Right atrium auricular region (tissue), 2 donors: ENCODE measurements at places on chromosomes 4 and X.

DNA sequence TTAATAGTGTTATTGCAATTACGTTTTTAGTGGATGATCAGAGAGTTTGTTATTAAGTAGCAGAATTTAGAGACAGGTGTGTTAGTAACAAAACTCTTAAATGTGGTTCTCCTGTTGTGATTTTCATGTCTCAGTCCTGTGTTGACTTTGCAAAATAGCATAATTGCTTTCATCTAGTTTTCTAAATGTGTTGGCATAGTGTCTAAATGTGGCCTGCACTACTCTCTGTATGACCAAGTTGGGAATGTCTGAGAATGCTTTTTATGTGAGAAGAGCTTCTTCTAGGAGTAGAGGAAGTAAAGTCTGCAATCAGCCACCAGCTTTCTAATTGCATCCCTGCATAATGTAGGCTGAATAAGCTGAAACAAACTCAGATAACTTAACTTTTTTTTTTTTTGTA lies 158.6 kb upstream of the FAT1 start:
- DNase-seq: no peak

GRCh38 chrX:134718105-134718965 lies 60.1 kb upstream of the PLAC1 start:
- DNase-seq: no peak

GRCh38 chr4:141328560-141329173 lies 108.0 kb downstream of the ZNF330 start:
- DNase-seq: no peak

DNA sequence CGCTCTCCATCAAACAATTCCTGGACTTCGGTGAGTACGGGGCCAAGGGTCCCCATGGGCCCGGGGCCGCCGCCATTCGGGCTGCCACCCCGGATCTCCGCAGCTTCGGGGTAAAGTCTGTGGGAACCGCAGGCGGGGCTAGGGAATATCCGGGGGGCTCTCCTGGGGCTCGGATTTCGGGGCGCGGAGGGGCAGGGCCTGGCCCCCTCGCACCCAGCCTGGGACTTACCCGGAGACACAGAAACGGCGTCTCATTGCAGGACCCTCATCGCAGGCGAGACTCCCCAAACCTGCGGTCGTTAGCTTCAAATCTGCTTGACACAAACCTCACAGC lies 413 bp downstream of the PDK3 start:
- no peak for DNase-seq

GRCh38 chrX:100244681-100245080 lies 165.4 kb downstream of the PCDH19 start:
- DNase-seq: no peak

GRCh38 chr4:25859429-25860148 lies 3.2 kb downstream of the SEL1L3 start:
- DNase-seq: no peak

DNA sequence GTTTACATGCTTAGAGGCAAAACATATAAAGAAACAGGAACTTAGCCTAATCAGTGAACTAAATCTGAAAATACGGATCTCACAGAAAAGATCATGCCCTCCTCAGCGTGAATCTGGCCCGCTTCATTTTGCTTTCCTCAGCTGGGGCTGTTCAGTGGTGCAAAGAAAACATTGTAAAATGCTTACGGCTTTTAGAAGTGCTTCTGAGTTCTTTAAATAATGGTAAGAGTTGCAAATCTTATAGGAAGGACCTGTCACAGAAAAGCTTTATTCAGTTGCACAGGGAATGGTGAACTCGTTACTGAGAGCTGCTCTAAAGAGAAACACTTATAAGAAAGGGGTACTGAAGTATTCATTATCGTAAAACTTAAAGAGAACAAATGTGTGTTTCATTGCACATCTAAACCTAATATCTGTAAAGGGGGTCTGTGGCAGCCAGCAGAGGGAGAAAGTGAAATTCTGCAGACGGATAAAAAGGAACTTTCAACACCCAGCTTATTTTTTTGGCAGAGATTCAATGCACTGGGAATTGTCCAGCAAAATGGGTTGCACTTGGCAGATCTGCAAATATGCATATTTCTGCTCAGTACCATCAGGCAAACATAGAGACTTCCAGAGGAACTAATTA lies 139.2 kb upstream of the ANK2 start:
- no peak for DNase-seq

DNA sequence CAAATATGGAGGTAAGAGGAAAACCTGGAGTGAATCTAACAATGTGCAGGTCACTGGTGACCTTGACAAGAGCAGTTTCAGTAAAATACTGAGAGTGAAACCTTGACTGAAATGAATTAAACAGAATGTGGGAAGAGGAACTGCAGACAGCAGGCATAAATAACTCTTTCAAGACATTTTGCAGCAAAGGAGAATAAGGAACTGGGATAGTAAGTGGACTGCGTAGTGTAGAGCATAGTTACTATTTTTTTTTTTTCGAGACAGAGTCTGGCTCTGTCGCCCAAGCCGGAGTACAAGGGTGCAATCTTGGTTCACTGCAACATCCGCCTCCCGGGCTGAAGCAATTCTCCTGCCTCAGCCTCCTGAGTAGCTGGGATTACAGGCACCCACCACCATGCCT lies 24.0 kb downstream of the RBMX start:
- DNase-seq: no peak

GRCh38 chr4:95362906-95363558 lies 185.7 kb downstream of the UNC5C start:
- DNase-seq: no peak

- no peak for DNase-seq
Measured at GRCh38 chr4:140515423-140515822, 8.5 kb upstream of the ELMOD2 start.

GRCh38 chrX:118948270-118948669 lies 26.1 kb upstream of the LONRF3 start:
- no peak for DNase-seq

DNA sequence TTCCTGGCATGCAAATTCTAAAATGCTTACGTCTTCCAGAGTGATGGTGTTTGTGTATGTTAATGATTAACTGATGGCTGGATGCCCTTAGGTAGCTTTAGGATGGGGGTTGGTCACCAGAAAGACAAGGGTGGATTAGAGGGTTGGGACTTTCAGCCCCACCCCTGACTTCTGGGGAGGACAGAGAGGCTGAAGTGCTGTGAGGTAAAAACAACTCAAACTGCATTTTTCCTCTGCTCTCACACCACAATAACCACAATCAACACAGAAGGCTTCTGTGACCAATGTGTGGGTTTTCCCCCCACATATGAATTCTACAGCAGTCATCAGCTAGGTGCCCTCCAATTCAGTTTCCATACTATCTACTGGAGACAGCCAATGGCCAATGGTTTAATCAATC lies 18.7 kb upstream of the DDIT4L start:
- no peak for DNase-seq

GRCh38 chr4:146269228-146269653 lies 54.9 kb downstream of the REELD1 start:
- DNase-seq: no peak

DNA sequence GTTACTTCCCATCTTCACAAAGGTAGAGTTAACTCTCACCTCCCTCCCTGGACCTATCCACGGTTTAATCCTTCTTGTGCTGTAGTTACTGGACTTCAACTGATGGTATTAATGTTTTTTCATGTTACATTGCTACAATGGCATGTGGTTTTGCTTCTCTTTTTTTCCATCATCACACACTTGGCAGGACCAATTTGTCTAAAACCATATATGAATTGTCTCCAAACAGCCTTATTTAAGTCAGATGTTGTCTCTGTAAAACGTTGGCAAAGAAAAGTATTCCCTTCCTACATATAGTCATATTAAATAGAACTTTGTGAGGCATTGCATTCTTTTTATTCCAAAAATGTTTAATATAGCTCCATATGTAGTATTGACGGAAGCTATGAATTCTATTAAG lies 15.5 kb downstream of the PRRG1 start:
- no peak for DNase-seq

GRCh38 chr4:109077505-109077904 lies 225.0 kb downstream of the COL25A1 start:
- no peak for DNase-seq

- DNase-seq: no peak
Measured at GRCh38 chrX:25020905-25021449, 5.2 kb upstream of the ARX start.

DNA sequence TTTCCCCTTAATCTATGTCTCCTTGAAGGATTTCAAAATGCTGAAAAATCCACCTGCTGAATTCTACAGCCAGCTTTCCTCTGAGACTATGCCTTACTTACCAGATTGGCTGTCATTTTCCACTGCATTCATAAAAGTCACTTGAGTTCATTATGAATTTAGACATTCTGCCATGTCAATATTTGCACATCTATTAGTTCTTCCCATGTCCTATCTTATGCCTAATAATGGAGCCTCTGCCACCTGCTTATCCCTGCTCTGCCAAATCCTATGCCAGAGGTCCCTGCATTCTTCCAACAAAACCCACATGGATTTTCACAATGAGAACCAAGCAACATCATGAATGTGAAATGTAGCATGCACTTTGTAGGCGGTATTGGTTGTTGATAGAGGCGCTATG lies 42.6 kb downstream of the GASK1B start:
- DNase-seq: no peak

DNA sequence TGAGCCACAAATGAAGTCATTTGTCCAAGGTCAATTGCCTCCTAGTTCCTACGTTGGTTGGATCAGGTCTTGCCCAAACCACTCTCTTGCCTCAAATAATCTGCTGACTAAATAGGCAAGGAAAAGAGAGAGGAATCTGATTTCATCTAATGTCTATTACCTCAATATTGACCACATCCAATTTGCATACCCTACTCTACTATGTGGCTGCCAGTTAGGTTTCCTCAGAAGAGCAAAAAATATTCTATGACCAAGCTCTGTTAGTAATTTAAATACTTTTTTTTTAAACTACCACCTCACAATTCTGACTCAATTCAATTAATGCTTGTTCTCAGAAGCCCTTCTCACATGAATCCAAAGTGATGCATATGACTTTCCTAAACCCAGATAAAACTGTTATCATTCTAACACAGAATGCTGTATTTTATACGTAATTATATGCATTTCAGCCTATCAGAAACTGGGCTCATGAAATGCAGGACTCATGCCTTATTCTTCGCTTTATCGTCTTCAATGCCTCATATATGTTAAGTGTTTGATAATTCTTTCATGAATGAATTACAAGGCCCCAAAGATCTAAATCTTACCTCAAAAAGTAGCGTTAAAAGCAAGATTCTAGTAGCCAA lies 98.6 kb downstream of the HUWE1 start:
- no peak for DNase-seq

DNA sequence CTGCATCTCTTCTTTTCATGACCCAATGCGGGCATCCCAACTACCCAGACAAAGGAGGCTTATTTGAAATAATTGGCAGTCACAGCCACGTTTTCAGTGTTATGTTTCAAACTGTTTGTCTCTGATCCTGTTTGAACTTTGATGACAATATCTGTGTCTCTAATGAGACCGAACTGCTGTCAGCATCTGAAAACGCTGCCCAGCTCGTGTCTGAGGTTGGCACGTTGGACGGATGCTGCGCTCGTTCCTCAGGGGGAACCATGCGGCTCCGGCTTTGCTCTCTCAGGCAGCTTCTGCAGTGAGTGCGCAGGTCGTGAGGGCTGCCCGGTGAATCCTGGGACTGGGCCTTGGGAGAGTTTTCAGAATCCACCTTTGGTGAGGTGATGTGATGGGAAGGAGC lies 58.4 kb upstream of the SORBS2 start:
- DNase-seq: no peak

DNA sequence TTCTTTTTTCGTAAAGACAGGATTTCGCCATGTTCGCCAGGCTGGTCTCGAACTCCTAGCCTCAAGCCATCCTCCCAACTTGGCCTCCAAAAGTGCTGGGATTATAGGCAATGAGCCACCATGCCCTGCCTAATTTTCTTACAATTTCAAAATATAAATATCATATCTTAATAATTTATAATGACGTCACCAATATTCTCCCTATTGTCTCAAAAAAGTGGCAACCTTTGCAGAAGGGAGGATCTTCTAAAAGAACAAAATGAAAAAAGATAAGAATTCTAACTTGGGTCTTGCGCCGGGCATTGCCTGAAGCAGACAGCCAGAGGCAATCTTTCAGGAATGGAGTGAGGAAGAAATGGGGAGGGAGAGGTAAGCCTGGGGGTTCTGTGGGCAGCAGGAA lies 37.9 kb upstream of the WAS start:
- no peak for DNase-seq

DNA sequence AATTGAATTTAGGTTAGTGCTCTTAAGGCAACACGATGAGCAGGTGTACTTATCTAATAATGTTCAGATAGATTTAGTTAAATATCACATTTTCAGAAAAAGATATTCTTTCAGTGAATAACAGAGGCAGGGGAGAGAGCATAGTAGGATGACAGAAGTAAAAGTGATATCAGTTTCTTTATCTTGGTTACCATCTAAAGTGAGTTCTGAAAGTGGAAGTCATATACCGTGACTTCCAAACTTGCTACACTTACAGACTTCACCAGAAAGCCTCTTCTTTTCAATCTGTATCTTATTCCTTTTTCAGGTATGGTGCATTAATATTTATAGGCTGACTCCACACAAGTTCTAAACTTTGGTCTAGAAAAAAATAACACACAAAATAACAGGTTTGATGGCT lies 124.9 kb downstream of the POU4F2 start:
- no peak for DNase-seq

- DNase-seq: no peak
Measured at GRCh38 chr4:97027728-97028410, 1115.4 kb downstream of the STPG2 start.

DNA sequence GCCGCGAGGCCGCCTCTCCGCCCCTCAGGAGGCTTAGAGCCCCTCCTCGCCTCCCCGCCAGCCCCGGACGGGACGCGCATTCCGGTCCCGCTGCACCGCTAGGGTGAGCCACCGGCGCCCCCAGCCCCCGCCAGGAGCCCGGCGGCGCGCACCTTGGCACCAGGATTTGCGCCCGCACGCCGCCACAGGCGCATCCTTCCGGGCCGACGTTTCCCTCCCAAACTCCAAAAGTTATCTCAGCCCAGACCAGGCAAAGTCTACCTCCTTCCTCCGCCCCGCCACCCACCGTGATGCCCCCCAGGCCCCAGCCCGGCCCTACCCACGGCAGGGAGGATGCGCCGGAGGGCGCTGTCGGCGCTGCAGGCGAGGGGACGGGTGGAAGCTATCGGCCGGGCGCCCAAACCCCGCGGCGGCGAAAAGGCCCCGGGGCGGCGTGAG lies 538 bp downstream of the SCML2 start:
- DNase-seq: no peak

DNA sequence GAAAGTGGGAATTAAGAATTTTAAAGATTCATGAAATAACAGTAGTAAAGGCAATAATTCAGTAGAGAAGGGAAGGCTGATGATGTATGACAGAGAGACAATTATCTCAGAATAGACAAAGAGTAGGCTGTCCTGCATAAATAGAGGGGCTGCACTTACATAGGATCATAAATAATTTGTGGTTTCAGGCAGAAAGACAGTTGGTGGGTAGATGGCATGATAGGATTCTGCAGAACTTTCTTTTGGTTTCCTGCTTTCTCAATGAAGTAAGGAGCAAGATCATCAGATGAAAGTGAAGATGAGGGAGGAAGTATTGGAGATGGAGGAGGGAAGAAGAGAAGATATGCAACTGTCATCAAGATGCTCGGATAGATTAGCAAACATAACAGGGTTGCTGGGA lies 604.9 kb upstream of the ZFP42 start:
- no peak for DNase-seq

- no peak for DNase-seq
Measured at GRCh38 chr4:19729886-19730651, 521.6 kb upstream of the SLIT2 start.

- DNase-seq: no peak
Measured at GRCh38 chr4:107255596-107255995, 219.5 kb upstream of the DKK2 start.

GRCh38 chr4:7808752-7809151 lies 130.9 kb downstream of the AFAP1 start:
- DNase-seq: peak; percentile 50
